Stimulated activated CD8-positive, alpha-beta memory T cell treated with anti-CD3 and anti-CD28 coated beads, Interleukin-15, amount 100 ng/mL, for 1 hour (primary cell): ENCODE measurements at places on chromosomes 12 and 14.

DNA sequence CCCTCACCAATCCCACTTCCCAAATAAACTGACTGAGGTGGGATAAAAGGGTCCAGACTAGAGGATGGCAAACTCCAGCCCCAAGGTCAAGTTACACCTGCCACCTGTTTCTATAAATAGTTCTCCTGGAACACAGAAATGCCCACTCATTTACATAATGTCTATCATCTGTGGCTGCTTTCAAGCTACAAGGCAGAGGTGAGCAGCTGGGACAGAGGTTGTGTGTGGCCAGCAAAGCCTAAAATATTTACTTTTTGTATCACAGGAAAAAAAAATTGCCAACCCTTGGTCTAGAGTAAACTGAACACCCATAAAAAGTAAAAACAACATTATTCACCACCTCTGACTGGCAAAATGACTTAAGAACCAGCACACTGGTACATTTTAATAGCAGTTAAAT lies 269.4 kb downstream of the RGS6 start:
- DNase-seq, result no peak

GRCh38 chr14:34180869-34181268 lies 230.0 kb upstream of the EGLN3 start:
- DNase-seq, result no peak

DNA sequence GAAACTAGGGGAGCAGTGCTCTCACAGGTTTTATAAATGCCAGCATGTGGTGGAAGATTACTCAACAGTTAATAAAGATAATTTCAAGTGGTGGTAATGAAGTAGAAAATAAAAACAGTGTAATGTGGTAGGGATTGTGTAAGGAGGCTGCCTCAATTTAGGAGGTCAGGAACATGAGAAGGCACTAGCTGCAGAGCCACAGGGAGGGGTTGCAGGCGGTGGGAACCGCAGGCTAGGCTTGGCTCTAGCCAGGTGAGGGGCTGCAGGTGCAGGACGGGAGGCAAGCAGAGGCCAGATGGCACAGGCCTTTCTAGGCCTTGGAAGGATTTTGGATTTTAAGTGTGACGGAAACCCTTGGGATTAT lies 768 bp downstream of the METTL25 start:
- no peak for DNase-seq

DNA sequence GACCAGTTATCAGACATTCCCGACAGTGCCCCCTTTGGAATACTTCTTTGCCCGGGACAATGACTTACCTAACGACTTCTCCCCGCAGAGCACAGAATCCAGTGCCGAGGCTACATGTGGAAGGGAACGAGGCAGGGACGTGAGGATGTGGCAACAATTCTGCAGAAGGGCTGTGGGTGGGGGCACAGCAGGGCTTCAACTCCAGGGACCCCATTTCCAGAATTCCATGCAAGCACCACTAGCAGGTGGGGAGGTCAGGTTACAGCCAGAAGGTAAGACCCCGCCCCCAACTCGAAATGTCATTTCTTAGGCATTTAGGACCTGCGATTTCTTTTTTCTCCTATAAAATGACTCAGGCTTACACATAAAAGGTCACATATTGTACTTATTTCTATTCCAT lies 207.9 kb downstream of the TMEM132C start:
- DNase-seq, result no peak

DNA sequence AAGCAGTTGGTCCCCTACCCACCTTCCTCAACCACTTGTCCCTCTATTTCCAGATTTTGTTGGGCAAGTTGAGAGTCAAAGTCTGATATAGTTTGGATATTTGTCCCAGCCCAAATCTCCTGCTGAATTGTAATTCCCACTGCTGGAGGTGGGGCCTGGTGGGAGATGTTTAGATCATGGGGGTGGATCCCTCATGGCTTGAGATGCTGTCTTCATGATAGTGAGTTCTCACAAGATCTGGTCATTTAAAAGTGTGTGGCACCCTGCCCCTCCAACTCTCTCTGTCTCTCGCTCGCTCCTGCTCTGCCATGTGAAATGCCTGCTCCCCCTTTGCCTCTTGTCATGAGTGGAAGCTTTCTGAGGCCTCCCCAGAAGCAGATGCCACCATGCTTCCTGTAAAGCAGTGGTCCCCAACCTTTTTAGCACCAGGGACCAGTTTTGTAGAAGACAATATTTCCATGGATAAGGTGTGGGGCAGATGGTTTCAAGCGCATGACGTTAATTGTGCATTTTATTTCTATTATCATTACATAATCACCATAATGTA lies 37.3 kb upstream of the BCL11B start:
- no peak for DNase-seq
